ENCODE measurements at places on chromosomes 3 and 15.
A peak's percentile ranks its signal among the peaks of the same experiment; 100 is the strongest.

DNA sequence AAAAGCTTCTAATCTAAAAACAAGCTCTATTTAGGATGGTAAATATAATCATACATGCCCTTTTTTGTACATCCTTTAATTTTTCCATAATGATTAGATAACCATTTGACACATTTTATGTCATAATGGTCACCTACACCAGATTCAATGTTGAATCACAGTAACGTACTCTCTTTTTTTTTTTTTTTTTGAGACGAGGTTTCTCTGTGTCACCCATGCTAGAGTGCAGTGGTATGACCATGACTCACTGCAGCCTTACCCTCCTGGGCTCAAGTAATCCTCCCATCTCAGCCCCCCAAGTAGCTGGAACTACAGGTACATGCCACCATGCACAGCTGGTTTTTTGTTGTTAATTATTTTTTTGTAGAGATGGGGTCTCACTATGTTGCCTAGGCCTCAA, 49.2 kb downstream of the PROS1 start:
- no peak for DNase-seq

- no peak for DNase-seq
Observed at GRCh38 chr3:37718632-37719031, 143.0 kb upstream of the CTDSPL start.

DNA sequence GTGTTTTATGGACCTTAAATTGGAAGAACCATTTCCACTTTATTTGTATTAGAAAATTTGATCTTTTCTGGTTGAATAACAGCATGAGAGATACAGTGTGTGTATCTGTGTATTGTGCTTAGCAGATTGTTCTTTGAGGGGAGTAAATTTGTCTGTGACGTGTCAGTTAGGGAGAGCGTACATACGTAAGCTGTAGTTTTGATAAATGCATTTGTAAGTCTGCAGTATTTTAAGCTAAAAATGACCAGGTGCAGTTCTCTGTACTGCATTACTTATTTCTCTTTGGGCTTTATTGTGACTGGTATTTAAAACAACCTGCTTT, 264.8 kb downstream of the ROBO2 start:
- no peak for DNase-seq

DNA sequence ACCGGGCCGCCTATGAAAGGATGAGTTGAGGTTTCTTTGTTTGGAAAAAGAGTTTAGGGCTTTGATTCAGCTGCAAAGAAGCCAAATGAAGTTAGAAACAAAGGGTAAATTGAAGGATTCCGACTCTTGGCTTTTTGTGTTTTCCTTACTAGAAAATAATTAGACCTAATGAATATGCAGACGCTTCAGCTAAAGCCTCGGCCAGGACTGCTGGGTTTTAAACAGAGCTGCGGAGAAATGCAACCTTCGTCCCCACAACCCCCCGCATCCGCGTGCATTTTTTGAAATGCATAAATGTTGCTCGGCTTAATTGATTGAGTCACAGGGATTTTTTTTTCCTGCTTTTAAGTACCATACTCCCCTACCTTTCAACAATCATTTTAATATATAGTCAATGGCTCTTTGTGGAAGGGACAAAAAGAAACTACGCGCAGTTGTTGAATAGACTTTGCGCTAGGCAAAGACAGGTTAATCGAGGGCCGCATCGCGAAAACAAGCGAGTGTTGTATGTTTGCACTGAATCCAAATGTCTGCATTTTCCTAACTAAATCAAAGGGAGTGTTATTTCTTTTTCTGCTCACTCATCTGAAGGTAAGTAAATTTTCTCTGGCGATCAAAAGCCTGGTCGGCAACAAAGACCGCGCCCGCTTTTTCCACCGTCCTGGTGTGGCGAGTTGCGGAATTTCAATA, 1.3 kb upstream of the ZIC4 start:
- DNase-seq = no peak

GRCh38 chr15:69323893-69324430, 25.2 kb downstream of the PAQR5 start:
- peak; percentile 26 for DNase-seq

- no peak for DNase-seq
Observed at GRCh38 chr3:6799264-6799915, 61.5 kb upstream of the GRM7 start.

- no peak for DNase-seq
Observed at GRCh38 chr3:11733914-11734313, 90.2 kb upstream of the VGLL4 start.

DNA sequence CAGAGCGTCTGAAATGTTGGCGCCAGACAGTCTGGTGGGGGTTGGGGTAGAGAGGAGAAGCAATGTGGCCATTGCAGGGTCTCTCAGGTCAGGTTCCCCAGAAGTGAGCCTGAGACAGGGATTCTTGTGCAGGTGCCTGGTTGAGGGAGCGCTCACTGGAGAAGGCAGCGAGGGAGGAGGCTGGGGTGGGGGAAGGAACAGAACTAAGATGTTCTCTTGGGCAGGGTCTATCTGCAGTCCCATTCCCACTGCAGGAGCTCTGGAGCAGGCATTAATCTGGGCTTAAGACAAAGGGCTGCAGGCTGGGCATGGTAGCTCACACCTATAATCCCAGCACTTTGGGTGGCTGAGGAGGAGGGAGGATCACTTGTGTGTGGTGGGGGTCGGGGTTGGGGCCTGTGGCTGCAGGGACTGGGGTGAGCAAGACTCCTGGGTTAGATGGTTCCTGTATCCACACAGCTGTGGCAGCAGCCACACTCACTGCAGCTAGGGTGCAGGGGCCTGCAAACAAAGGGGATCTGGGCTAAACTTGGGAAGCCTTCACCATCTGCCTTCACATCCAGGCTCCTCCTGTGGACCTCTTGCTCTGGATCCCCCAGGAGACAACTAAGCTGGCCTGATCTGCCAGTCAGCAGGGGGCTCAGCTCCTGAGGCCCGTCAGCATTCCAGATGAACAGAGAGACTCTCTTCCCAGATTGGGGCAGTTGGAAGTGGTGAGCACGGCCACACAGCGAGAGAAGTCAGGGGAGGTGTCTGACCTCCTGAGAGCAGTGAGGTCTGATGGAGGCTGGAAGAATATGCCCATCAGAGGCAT, 172.5 kb downstream of the ABHD5 start:
- DNase-seq = no peak

DNA sequence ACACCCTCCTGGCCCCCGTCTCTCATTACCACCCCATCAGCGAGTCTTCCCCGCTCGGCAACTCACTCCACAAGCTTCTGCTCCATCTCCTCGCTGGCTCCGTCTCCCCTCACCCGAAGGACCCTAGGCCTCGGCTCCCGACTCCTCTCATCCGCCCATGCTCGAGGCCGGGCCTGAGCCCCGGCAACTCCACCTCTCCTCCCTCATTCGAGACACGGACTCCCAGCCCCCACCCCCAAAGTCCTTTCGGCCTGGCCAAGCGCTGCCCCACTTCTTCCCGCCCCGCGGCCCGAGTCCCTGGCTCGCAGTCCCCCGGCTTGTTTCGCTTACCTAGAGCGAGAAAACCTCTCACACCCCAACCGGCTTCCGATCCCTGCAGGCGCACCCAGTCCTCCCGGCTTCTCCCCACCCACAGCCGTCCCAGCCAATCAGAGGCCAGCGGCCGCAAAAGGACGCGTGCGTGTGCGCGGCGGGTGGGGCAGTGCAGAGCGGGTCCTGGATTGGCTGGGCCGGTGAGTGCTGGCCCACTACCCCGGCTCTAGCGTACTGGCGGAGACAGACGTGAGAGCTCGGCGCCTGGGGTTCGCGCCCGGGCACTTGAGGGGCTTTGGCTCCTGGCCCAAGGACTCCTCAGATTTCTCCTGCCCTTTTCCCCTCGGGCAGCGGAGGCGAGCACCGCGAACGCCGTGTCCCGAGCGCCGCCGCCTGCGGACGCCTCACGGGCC, at the start of gene HIGD1A:
Gene HIGD1A, minus strand, starts transcription at position 385 of the 725 bp plus-strand sequence. CDS start 10,237 bp downstream, outside the sequence.
- peak; percentile 75 for DNase-seq

GRCh38 chr3:51198477-51198876, 186.6 kb upstream of the MANF start:
- no peak for DNase-seq

DNA sequence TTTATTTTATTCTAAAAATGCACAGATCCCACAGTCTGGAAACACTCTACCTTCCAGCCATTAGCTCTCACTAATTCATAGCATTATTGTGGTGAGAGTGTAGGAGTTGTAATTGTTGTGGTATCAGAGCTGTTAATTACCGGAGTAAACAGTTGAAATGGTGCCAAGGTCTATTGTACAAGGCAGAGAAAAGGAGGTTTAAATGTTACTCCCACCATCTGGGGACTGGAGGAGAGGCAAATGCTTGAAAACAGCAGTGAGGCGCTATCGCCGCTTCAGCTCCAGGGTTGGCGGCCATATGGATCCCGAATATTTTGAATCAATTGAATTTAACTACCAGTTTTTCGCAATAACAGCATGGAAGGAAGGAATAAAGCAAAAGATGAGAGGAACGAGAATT, 113.1 kb upstream of the C15orf61 start:
- peak; percentile 92 for DNase-seq

DNA sequence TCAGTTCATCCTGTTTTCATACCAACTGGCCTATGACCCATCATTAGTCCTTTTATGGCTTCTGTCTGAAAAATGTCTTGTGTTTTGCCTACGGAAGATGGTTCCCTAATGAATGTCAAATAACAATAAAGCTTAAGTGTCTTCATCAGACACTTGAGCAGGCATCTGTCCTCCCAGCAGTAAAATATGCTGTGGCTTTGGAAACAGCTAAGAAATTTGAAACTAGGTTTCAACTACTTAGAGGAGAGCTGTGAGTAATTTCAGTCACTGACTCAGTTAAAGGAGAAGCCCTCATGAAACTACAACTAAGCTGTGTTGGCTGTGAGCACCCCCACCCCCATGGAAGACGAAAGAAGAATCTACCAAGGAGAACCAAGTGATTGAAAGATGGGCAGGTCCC, 409.4 kb upstream of the PPP2R3A start:
- no peak for DNase-seq

Measured in COR-L47 (cell line).